HL-60 (cell line): ENCODE measurements at places on chromosomes 3 and 15.

- DNase-seq: no peak
Measured at GRCh38 chr3:32282578-32283154, 44.2 kb downstream of the CMTM8 start.

DNA sequence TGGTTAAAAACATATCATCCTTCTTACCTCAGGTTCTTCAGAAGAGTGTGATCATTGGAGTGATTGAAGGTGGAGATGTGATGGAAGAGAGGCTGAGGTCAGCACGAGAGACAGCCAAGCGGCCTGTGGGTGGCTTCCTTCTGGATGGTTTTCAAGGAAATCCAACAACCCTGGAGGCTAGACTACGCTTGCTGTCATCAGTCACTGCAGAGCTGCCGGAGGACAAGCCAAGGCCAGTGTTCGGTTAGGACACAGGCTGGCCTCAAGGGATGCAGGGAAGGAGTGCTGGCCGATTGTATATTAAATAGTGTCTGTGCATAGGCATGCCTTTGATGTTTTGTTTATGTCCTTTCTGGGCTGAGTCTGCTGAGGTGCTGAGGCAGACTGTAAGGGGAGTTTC is 20.2 kb downstream of the QTRT2 start:
- DNase-seq: no peak

DNA sequence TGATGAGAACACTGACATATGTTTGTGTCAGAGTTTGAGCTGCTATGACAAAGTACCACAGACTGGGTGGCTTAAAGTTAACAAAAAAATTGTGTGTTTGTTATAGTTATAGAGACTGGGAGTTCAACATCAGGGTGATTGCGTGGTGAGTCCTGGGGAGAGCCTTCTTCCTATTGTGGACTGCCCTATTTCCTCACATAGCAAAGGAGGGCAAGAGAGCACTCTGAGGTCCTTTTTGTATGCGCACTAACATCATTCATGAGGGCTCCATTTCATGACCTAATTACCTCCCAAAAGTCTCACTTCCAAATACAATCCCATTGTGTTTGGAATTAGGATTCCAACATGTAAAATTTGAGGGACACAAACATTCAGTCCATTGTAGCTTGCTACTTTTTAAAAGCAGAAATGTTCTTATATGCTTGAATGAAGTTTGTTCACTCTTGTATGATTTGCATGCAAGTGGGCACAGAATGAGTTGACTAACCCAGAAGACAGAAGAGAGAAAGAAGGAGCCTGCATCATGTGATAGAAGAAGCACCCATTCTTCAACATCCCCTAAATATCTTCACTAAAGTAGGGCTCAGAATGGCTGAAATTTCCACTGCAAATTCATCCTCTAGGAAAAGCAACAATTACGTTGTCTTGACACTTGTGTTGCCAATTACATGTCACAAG is 18.9 kb upstream of the ALCAM start:
- no peak for DNase-seq

DNA sequence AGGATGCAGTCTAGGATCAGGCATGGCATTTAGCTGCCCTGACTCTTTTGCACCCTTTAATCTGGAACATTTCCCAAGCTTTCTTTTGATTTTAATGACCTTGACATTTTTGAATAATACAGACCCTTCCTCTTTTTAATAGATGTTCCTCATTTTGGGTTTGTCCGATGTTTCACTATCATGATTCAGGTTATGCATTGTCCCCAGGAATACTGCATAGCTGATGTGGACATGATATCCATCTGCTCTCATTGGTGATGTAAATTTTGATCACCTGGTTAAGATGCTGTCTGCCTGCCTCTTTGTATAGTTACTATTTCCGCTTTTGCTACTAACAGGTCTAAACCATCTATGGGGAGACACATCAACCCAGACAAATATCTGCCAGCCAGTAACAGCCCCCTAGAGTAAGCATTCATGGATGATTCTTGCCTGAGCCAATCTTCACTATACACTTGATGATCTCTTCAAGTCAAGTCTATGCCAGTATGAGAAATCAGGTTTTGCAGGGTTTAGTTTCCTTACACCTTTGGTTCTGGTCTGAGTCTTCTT is 50.6 kb upstream of the ULK4 start:
- no peak for DNase-seq

DNA sequence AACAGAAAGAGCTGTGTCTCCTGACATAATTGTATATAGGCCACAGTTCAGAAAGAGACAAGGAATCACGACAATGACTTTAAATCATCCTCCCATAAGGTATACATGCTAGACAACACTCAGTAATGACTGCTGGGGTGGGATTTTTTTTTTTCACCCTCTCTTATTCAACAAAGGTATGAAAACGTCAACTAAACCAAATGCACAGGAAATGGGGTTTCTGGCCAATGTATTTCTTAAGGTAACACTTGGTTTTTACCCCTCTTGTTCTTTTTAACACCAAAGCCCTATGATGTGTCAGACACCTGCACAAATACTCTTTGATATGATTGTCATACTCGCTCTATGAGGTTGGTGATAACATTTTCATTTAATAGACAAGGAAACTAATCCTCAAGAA is 78.3 kb downstream of the MCF2L2 start:
- DNase-seq: no peak

DNA sequence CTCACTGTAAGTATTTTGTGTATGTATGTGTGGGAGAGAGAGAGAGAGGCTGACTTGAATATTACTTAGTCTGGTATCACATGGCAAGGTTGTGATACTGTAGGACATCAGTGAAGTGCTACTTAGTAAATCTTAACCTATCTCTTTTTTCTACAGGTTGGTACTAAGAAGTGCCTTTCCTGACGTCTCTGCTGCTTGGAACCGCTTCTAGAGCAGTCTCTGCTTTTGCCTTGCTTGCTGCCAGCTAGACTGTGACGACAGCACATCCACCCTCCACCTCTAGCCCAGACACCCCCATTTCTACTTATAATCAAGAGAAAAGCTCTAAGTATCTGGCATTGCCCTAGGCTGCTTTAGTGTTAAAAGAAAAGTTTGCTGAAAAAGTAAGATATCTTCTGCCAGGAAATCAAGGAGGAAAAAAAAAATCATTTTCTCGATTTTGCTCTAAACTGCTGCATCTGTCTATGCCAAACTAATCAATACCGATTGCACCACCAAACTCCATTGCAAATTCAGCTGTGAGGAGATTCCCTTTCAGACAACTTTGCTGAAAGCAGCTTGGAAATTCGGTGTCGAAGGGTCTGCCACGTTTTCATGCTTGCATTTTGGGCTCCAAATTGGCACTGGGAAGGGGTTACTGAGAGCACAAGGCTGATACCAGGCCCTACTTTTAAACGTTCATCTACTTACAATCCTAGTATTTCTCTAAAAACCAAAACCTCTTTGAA is 30.7 kb downstream of the MBNL1 start:
- no peak for DNase-seq

- DNase-seq: no peak
Measured at GRCh38 chr3:146200461-146201220, 39.7 kb upstream of the PLOD2 start.

DNA sequence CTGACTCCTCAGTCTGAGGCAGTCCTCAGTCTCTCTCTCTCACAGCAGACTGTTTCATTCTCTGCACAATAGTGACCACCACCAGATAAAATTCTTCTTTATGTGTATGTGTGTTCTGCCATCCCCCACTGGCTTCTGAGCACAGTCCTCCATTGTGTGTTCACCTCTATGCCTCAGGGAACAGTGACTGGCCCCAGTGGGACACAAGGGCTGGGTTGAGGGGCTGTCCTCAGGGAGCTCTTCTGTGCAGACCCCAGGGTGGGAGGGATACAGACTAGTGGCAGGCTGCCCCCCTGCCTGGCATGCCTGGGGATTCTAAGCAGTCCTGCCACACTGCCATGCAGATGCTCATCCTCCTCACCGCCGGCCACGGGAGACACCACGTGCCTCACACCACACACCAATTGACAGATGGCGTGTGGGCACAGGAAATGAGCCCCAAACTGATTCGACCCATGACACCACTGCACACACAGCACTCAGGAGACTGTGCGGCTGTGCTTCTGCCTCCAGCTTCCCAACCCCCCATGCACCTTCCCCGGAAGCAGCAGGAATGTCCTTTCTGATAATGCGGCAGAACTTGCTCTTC is 237.6 kb upstream of the CHRNA7 start:
- DNase-seq: no peak

GRCh38 chr15:89023311-89023961 is 64.8 kb upstream of the ABHD2 start:
- DNase-seq: no peak

DNA sequence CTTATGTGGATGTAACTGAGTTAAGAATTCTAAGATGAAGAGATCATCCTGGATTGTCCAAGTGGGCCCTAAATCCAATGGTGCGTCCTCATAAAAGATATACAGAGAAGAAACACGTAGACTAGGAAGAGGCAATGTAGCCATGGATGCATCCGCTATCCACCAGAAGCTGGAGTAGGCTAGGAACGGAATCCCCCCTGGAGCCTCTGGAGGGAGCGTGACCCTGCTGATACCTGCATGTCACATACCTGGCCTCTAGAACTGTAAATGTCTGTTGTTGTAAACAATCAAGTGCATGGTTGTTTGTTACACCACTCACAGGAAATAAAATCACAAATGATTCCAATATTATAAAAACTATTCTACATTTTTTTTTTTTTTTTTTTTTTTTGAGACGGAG is 254.5 kb upstream of the RORA start:
- DNase-seq: no peak

GRCh38 chr3:155519078-155519477 is 225.6 kb upstream of the STRIT1 start:
- DNase-seq: no peak

DNA sequence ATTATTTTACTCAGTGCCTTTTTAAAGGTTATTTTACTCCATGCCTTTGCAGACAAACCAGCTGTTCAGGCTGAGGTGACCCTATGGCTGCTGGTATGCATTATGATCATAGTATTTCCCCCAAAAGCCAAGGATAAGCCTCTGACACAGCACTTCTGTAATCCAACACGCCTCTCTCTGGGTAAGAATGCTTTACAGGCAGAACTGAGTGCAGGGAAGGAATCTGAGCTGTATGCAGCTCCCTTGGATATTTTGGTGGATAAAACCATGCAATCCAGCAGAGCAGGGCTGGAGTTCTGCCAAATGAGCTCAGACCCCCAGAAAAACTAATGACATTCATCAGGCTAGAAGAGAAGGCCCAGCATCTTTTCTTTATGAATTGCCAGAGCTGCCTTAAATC is 11.7 kb upstream of the MAP1A start:
- DNase-seq: no peak

DNA sequence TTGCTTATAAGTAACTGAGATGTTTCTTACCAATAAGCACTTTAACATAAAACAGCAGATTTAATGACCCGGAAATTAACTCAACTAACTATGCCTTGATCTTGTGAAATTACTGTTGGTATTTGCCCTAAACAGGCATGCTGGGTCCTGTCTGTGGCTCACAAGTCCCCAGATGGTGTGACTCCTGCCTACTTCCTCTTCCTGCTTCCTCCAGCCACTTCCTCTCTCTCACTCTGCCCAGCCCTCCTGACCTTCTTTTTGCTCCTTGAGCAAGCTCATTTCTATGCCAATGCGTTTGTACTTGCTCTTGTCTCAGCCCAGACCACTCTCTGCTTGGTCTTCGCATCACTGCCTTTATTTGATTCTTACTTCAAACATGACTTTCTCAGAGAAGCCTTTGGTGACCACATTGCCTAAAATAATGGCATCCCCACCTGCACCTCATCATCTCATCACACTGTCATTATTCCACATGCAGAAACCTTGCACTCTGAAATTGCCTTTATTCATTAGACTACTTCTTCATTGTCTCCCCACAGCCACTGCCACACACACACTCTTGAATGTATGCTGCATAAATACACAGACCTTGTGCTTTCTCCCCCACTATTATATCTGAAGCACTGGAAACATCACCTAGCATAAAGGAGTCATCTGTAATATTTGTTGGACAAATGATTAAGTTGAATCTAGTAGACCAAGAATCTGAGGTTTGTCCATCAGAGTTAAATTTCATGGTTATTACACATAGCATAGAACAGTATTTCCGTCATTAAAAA is 256.3 kb upstream of the SEMA6D start:
- peak; percentile 71 for DNase-seq

GRCh38 chr3:183287301-183287971 is 34.4 kb downstream of the B3GNT5 start:
- DNase-seq: no peak

DNA sequence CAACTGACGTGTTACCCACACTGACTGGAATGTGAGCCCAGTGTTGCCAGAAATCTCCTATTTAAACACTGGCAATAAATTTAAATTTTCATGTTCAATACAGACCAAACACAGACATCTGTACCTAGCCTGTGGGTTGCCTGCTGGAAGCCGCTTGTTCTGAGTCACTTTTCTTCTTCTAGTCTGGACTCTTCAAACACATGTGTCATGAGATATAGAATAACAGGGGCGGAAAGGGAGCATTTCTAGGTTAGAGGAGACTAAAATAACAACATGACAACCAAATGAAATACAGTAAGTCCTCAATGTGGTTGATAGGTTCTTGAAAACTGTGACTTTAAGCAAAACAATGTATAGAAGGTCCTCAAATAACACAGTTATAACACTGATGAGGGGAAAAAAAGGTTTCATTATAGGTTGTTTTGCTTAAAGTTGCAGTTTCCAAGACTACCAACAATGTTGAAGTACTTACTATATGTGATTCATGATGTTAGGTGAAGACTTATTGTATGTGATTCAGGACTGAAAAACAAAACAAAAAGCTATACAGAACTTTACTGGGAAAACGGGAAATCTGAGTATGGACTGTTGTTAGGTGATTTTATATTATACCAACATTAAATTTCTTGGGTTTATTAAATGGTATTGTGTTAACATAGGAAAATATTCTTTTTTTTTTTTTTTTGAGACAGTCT is 63.1 kb downstream of the PRKAR2A start:
- no peak for DNase-seq

DNA sequence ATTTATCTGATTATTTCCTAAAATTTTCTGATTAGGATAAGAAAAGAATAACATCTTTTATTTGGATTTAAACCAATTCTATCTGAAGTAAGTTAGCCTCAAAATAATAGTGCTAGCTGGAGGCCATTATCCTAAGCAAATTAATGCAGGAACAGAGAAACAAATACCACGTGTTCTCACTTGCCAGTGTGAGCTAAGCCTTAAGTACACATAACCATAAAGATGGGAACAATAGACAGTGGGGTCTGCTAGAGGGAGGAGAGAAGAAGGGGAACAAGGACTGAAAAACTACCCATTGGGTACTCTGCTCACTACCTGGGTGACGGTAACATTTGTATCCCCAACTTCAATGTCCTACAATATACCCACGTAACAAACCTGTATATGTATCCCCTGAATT is 31.3 kb upstream of the LYSMD4 start:
- no peak for DNase-seq

GRCh38 chr15:70514251-70514650 is 249.1 kb downstream of the UACA start:
- no peak for DNase-seq

- no peak for DNase-seq
Measured at GRCh38 chr15:100330221-100330620, 11.6 kb downstream of the ADAMTS17 start.

DNA sequence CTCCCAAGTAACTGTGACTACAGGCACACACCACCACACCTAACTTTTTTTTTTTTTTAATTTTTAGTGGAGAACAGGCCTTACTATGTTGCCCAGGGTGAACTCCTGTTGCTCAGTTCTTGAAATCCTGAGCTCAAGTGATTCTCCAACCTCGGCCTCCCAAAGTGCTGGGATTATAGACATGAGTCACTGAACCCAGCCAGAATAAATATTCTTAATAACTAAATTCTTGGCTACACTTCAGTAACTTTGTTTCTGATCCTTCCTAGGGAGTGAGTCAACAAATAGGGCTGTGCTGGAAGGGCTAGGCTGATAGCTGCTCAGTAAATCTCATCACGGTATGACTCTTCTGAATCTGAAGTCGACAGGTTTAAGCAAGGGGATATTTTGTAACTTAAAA is 56.6 kb downstream of the P3H2 start:
- DNase-seq: no peak
